Left colon (tissue), 2 donors: ENCODE measurements at places on chromosomes 3 and 15. TPM values are rescaled to one million over a fixed set of nuclear protein-coding genes. Genes with fewer than 3 reads are reported as not detected.
A peak's percentile ranks its signal among the peaks of the same experiment; 100 is the strongest.

The SLC28A1 gene
- not detected for total RNA-seq

The NGRN gene
- 47.8 TPM for total RNA-seq

The GRK7 gene
- total RNA-seq: not detected

The HERC2 gene
- total RNA-seq: 68.9 TPM

The CCR9 gene
- 0.34 TPM for total RNA-seq

The VEPH1 gene
- 4.2 TPM for total RNA-seq

The IL12A gene
- 0.67 TPM for total RNA-seq

The DUOX1 gene
- 0.85 TPM for total RNA-seq

The REC114 gene
- not detected for total RNA-seq

GRCh38 chr3:156782921-156783320 is 43.2 kb upstream of the LEKR1 start:
- no peak for DNase-seq

DNA sequence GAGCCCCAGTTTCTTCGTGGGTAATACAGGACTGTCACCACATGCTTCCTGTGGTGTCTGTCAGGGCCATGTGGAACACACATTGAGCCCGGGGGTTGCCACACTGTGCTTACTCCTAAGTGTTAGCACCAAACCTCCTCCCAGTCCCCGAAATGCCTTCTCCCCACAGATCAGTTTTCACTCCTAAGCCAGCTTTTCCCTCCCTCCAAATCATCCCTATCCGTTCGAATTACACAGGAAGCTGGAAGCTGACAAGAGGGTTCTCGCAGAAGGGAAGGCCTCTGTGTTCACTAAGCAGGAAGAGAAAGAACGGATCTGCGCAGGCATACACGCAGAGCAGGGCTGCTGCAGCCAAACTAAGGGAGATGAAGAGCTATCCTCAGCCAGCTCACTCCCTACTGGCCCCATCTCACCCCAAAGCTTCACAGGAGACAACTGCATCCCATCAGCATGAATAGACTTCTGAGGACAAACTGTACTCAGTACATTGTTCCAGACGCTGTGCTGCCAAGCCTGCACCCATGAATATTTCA is 32.3 kb downstream of the XXYLT1 start:
- no peak for DNase-seq

GRCh38 chr3:38049358-38050126 is 10.5 kb downstream of the DLEC1 start:
- no peak for DNase-seq

GRCh38 chr3:180700941-180701340 is 21.7 kb upstream of the CCDC39 start:
- DNase-seq: no peak

DNA sequence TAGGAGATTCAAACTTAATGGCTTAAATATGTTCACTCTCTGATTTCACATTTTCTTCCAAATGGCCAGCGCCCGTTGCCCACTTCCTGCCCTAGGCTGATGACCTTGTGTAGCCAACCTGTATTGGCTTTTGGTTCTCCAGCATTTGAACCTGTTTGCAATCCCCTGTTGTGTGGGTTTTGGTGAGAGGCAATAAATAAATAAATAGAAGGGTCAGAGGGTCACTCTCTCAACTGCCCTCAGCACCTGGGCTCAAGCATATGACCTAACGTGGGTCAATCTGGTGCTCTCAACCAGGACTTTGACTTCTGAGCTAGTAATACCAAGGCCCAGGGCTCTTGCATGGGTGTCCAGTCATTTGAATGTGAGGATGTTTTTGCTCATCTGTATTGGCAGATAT is 1.8 kb upstream of the SRP14 start:
- no peak for DNase-seq

GRCh38 chr3:177826253-177826652 is 629.0 kb upstream of the TBL1XR1 start:
- DNase-seq: no peak

- DNase-seq: no peak
Observed at GRCh38 chr3:102225407-102226132, 209.2 kb upstream of the ZPLD1 start.

GRCh38 chr15:42314818-42315217 is 41.6 kb upstream of the TMEM87A start:
- DNase-seq: no peak

DNA sequence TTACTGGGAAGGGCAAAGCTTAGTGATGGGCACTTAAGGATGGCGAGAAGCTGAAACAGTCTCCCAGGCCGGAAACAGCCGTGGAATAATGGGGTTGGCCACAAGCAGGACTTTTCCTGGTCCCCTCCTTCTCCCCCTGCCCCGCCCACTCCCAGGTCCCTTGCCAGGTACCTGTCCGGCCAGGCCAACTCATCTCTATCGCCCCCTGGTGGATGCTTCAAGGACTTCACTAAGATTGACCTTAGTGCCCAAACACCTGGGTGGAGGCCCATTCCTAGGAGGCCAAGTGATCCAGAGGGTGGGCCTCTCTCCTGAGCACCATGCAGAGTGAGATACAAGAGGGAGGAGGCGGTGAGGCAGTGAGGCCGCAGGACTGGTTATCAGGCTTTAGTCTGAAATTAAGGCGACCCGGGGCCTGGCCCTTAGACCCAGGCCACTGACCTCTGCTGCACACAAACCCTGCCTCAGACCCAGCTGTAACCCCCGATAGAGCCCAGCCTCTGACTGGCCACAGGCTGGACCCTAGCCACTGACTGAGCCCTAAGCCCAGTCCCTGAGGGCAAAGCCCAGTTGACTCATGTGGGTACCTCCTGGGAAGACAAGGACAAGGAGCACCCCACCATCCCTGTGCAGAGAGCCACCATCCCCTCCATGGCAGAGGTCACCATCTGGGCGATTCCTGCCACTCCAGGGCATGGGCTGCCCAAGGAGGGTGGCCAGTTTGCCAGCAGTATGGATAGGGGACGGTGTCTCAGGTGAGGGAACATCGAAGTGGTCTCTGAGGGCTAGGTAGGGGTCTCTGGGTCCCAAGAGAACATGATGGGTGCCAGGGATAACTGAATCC is 37.6 kb downstream of the VIPR1 start:
- DNase-seq: peak; percentile 81

DNA sequence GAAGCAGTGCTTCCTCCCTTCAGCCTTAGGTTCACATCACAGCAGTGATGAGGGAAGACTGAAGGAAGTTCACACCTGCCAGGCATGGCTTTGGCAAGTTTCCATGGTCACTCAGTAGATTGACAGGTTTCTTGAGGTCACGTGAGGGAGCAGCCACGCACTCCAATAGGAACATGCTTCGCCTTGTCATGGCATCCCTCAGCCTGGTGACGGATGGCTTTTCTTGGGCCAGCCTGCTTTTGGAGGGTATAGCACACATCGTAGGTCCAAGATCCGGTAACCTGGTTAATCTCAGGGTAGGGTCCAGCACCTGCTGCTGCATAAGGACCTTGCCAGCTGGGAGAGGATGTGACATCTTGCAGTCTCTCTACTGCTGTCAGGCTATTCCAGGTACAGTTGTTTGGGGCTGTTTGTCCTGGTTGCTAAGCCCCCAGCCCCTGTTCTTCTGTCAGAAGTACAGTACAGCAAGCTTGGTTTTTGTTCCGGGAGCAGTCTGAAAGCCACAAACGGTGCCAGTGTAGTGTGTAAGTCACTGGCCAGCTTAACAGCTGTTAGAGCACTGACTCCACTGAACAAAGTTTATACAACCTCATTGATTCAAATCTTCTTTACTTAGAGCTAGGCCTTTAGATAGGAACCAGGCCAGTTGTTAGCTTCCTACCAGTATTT is 42.3 kb downstream of the PSMD6 start:
- DNase-seq: no peak

GRCh38 chr3:112676659-112677234 is 35.8 kb upstream of the CCDC80 start:
- DNase-seq: peak; percentile 31

GRCh38 chr15:40927495-40927872 is 1.7 kb upstream of the DLL4 start:
- DNase-seq: no peak

GRCh38 chr3:114558271-114558670 is 264.4 kb downstream of the TIGIT start:
- no peak for DNase-seq

DNA sequence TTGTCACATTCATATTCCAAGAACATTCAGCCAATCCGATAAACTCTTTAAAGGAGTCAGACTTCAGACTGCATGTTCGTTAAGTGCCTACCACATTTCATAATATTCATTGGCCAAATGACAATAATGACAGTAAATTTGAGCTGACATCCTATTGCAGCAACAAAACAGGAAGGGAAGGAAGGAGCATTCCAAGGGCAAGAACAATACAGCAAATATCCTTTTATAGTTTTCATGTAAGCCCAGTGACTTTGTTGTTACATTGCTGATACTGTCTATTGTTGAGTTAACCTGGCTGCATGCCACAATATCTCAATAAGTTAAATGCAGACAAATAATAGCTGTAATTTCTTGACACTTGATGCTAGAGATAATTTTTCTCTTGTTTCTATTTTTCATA is 16.4 kb upstream of the CBLB start:
- no peak for DNase-seq

- DNase-seq: peak; percentile 64
Observed at GRCh38 chr3:51974277-51974962, 444 bp upstream of the ABHD14A start.
